Muscle of back (tissue), 13 donors: ENCODE measurements at places on chromosomes 11 and 22. TPM values are rescaled to one million over a fixed set of nuclear protein-coding genes. Genes with fewer than 3 reads are reported as not detected.
A peak's percentile ranks its signal among the peaks of the same experiment; 100 is the strongest.

- DNase-seq = no peak
Observed at GRCh38 chr22:46571642-46572250, 34.3 kb upstream of the CELSR1 start.

The TSSK2 gene
- not detected for polyA plus RNA-seq

GRCh38 chr22:43745783-43746356 lies 66.2 kb downstream of the EFCAB6 start:
- no peak for DNase-seq

The MS4A2 gene
- 0.29 TPM for polyA plus RNA-seq

The DNHD1 gene
- polyA plus RNA-seq = 5.2 TPM

The FAM180B gene
- 2.7 TPM for polyA plus RNA-seq

- no peak for DNase-seq
Observed at GRCh38 chr11:65624931-65625627, 9.5 kb downstream of the PCNX3 start.

DNA sequence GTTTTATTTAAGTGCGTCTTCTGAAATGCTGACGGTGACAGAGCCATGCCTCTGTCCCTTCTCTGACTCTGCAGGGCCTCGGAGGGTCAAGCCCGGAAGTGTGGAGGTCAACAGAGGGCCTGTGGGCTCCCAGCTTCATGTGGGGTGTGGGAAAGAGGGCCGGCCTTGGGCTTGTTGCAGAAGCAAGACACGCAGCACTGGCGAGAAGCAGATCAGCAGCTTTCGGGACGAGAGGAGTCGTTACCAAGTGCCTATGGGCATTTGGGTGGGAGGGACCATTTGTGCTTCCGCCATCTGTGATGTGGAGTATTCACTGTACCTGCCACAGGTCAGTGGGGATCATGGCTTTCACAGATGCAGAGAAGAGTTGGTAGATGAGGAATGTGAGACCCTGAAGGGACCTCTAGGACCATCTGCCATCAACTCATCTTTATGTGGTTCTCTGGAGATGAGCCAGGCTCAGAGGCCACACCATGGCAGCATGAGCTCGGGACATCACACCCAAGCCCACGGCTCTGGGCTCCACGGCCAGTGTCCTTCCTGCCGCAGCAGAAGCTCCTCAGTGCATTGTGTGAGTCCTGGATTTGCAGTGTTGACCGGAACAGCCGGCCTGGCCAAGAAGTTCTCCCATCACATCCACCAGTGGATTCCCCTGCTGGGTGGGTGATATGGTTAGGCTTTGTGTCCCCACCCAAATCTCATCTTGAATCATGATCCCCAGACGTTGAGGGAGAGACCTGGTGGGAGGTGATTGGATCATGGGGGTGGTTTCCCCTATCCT lies 590.7 kb downstream of the TBC1D22A start:
- DNase-seq = no peak

DNA sequence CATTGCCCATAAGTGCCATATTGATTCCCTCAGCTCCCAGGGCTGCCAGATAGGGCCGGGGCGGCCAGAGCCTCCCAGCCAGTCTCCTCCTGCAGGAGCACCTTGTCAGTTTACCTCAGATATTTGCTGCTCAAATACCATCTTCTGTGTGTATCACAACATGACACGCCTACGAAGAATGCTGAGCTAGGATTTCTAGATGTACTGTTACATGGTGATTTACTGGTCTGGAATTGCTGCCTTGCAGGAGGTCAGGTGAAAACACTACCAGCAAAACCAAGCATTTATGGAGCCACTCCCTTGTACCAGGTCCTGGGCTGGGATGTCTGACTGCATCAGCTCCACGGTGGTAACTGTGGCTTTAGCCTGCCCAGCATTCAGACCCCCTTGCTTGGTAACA lies 11.8 kb downstream of the MICAL3 start:
- DNase-seq = no peak

DNA sequence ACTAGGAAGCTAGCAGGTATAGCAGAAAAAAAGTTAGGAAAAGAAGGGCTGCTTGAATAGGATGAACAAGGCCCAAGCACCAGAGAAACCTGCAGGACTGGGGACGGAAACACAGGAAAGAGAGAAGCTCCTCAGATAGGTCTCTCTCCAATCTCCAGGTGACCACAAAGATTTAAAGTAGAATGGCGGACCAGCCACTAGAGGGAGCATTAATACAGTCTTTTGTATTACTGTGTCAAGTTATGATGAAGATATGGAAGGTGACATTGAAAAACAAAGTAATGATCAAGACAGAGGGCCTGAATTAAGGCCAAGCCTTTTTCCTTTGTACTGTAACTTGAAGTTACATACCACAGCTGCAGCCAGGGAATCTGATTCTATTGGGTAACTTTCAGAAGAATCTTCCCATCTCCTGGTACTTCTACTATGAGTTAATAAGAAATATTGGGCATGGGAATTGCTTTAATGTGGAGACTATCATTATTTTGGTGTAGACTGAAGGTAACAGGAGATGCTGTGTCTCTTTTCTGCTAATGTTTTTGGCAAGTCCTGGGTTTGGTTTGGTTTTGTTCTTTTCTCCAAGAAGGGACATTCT lies 33.8 kb downstream of the OR2AG2 start:
- peak; percentile 37 for DNase-seq

The CECR2 gene
- polyA plus RNA-seq = 16.7 TPM

DNA sequence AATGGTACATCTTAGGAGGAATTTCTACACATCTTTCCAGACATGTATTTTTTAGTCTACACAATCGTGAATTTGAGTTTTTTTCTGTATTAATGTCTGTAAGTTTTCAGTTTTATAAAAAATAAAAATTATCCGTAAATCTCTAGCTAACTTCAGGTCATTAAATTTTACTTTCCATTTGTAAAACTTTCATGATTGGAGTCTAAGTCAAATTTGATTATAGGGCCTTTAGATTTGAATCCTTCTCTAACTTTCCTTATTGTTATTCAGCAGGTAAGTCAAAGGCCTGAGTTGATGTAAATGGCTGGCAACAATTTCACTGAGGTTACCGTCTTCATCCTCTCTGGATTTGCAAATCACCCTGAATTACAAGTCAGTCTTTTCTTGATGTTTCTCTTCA lies at the start of gene OR8I2:
Gene OR8I2, plus strand, starts transcription at position 301 of the 400 bp plus-strand sequence. Its CDS starts 0 bp downstream, at position 301.
- DNase-seq = no peak

DNA sequence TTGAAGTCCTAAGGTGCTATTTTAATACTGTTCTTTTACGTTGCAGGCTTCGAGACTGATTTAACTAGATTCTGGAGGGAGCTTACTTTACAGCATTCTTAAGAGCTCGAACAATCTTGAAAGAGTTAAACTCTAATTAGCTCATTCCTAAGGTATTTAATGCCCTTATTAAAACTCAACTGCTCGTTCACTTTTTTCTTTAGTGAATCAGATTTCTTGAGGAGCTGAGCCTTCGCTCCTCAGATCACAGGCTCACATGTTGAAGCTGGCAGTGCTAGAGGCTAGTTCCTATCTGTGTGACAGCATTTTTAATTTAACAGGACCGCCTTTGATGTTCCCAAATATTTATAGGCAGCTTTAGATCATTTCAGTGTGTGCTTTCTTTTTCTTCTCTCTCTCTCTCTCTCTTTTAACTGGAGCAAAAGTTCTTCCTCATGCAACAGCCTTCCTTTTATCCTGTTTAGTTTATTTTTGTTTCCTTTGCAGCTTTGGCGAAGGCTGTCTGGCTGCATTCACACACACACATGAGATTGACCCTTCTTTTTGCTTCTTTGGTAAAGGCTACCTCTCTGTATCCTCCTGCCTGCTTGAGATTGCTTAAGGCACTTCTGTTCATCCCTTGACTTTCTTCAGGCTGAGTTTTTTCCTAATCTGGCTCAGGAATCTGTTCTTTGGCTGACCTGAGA lies 21.0 kb downstream of the ZNRF3 start:
- DNase-seq = peak; percentile 60

GRCh38 chr11:3058753-3059664 lies 1.8 kb upstream of the CARS1 start:
- DNase-seq = no peak

DNA sequence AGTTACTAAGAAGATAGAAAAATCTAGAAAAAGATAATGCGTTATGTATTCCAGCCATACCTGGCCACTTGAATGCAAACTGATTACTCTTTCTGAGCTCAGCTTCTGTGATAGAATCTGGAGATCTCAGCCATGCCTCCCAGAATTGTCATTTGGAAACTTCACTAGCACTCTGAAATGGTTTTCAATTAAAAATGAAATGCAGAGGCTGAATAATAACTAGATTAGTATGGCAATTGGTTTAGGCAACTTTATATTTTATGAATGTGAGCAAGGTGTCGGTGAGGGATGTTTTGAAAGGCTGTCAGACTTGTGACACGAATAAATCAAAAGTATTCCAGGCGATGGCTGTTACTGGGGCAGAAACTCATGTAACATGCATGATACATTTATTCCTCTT lies 128.8 kb upstream of the SORL1-AS1 start:
- DNase-seq = no peak

The APIP gene
- 29.0 TPM for polyA plus RNA-seq

- DNase-seq = no peak
Observed at GRCh38 chr22:34324763-34325162, 404.5 kb upstream of the LARGE1 start.

GRCh38 chr22:19290400-19291217 lies 910 bp downstream of the CLTCL1 start:
- no peak for DNase-seq

DNA sequence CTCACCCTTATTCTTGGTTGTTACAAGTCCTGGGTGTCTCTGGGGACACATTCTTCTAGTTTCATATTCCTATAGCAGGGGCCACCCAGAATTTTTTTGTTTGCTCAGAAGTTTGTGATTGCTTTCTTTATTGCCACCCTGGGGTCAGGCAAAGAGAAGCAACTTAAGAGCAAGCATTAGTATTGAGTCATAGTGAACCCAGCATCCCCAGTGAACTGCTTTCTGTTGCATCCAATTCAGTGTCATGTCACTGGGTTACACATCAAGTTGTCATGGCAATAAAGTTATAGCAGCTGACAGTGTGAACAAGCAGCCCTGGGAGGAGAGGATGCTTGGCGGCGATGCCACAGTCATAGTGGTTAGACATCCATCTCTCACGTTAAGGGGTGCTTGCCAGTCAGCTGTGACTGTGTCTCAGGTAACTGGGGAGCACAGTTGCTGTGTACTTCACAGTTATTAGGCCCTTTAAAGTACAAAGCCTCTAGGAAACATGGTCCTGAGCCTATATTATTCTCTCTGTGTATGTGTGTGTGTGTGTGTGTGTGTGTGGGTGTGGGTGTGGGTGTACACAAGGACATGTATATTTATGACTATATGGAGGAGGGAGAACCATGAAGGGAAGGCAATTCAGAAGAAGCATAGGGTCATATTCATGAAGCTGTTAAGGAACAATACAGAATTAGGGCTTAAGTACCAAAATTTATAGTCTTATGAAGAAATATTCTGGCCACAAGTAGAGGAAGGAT lies 52.5 kb downstream of the TRIM44 start:
- no peak for DNase-seq
